ENCODE measurements at places on chromosomes 12 and 14.

- no peak for DNase-seq
Measured at GRCh38 chr12:69136931-69137613, 102.3 kb upstream of the CPSF6 start.

GRCh38 chr14:72788255-72788654 lies 105.6 kb downstream of the DPF3 start:
- DNase-seq, result no peak

DNA sequence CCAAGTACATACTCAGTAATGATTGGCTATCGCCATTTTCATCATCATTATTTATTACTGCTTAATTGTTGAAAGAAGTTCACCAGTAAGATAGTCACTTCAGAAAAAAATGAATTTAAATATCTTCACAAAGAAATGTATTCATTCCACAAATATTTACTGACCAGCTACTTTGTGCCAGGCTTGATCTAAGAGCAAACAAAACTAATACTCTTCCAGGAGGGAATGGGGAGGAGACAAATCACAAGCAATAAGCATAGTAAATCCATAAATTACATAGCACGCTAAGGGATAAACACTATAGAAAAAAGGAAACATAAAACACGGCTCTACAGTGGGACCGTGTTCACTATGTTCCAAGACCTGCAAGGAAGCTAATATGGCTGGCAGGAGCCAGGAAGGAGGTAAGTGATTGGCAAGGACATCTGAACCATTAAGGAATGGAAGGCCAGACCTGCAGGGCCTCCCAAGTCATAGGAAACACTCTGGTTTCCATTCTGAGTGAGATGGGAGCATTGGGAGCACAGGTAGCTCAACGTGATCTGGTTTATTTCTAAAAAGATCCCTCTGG lies 27.5 kb downstream of the ITPR2 start:
- DNase-seq, result no peak

DNA sequence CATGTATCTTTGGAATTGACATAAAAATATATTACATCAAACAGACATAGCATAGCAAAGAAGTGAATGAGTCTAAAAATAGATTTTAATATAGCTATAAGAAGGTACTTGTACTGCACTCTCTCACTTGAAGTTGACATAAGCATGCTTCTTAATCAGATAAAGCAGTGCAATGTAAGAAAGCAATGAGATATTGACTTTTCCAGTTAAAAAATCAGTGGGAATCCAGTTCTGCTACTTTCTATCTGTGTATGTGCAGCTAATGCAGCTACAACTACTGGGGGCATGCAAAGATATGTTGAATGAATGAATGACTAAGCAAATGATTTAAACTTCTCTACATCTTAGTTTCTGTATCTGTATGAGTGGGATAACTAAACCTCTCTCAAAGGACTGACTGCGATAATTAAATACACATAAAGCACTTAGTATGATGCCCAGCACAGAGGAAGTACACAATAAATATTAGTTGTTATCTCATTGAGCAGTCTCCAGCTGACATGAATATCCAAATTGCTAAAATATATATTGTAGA lies 10.3 kb downstream of the WASHC3 start:
- no peak for DNase-seq

- DNase-seq, result no peak
Measured at GRCh38 chr12:64835901-64836300, 11.5 kb downstream of the TBC1D30 start.

GRCh38 chr12:265096-265495 lies 2.5 kb upstream of the SLC6A13 start:
- DNase-seq, result no peak

GRCh38 chr12:82996168-82996812 lies 309.6 kb downstream of the TMTC2 start:
- DNase-seq, result no peak

DNA sequence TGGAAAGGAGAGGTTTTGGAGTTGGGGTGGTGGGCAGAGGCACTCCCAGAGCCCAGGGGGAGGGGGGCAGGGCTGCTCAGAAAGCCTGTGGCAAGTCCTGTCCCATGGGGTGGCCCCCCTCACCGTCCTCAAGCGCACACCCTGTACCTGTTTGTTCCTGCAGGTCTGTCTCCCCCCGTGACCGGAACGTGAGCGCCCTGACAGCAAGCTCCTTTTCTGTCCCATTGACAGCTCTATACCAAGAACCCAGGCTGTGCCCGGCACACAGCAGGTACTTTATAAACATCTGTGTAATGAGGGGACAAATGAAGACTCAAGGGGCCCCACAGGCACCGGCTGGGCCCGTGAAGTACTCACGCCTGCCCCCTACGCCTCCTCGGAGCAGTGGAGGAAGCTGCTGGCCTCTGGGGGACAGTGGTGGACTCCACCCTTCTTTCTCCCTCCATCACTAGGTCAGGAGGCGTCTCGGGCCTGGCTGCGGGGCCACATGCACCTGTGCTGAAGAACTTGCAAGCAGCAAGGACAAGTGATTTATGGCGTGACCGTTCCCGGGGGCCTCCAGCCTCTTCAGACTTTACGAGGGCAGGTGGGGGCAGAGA lies 65.8 kb downstream of the GALNT9 start:
- DNase-seq, result no peak

GRCh38 chr12:80838024-80838658 lies 99.6 kb downstream of the LIN7A start:
- DNase-seq, result no peak

- DNase-seq, result no peak
Measured at GRCh38 chr12:107817250-107817649, 42.7 kb downstream of the ASCL4 start.

- no peak for DNase-seq
Measured at GRCh38 chr12:97560350-97560749, 97.7 kb downstream of the RMST start.

DNA sequence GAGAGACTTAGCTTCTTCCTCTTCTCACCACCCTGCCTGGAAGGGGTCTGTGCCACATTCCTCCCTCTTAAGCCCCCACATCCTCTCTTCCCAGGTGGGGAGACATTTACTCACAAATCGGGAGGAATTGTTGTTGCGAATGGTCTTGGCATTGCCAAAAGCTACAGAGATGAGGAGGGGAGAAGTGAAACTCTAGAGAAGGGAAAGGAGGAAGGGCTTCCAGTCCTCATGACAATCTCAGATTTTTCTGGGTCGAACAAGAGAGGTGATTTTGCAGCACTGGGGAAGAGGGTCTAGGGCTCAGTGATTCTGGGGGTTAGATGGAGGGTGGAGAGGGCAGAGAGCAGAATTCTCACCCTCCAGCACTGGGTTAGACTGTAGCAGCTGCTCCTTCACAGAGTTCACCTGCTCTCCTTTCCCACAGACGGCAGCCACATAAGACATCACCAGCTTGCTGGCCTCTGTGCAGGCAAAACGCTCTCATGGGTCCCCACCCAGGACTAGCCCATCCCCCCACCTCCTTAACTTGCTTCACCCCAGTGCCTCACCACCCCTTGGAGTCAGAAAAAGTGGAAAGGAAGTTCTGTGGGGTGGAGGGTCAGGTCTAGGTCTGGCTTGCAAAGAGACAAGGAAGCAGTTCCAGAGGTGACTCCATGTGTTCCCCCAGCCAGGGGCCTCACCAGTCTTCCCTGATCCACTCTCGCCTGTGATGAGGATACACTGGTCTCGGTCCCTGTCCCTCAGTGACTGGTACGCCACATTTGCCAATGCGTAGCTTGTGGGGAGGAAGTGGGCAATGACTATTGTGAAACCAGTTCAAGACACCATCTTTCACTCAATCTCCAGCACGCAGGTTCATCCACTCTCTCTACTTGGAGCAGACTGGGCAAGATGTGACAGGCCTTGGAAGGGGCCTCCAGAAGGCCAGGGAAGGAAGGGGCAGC lies 2.7 kb downstream of the MYO1A start:
- no peak for DNase-seq

DNA sequence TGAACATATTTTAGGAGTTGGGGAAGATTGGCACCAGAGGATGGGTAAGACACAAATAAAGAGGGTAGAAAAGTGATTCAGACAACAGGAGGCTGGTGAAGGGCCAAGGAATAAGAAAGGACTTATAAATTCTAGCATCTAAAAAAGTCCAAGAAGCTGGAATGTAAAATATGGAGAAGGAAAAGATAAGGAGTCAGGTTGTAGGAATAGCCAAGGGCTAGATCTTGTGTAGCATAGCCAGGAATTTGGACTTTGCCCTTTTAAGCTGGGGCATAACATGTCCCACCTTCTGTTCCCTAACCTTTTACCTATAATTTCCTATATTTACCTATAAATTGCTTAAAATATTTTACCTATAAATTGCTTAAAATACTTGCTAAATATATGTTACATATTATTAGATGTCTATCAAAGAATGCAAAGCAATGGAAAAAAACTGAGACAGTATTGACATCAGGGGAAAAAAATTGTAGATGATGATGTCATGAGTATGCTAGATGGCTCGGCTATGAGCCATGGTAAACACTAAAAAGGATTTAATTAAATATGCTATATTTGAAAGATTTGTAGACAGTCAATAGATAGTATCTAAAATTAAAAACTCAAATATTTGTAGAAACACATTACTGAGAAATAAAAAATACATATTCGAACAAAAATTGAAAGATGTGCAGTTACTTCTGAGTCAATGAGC lies 99.7 kb upstream of the PLEKHG7 start:
- no peak for DNase-seq

DNA sequence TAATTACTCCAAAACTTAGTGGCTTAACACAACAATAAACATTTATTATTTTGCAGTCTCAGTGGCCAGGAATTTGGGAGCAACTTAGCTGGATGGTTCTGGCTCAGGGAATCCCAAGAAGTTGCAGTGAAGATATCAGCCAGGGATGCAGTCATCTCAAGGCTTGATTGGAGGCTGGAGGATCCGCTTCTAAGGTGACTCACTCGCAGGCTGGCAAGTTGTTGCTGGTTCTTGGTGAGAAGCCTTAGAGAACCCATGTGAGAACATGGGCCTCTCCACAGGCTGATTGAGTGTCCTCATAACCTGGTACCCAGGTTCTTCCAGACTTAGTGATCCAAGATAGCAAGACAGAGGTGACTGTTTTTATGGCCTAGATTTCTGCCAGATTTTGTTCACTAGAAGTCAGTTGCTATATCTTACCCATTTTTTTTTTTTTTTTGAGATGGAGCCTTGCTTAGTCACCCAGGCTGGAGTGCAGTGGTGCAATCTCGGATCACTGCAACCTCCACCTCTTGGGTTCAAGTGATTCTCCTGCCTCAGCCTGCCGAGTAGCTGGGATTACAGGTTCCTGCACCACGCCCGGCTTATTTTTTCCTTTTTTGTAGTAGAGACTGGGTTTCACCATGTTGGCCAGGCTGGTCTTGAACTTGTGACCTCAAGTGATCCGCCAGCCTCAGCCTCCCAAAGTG lies 32.5 kb downstream of the BRMS1L start:
- no peak for DNase-seq
